ENCODE measurements at places on chromosomes 13 and 19.

- DNase-seq, result no peak
These were observed 11.4 kb downstream of the SBK2 start for GRCh38 chr19:55525289-55526101.

- no peak for DNase-seq
These were observed 7.6 kb downstream of the MBD3L2B start for GRCh38 chr19:7013678-7014077.

GRCh38 chr19:10643968-10644259 is 10.2 kb upstream of the ILF3 start:
- no peak for DNase-seq

- DNase-seq, result no peak
These were observed 121.8 kb downstream of the TBC1D4 start for GRCh38 chr13:75360170-75360569.

DNA sequence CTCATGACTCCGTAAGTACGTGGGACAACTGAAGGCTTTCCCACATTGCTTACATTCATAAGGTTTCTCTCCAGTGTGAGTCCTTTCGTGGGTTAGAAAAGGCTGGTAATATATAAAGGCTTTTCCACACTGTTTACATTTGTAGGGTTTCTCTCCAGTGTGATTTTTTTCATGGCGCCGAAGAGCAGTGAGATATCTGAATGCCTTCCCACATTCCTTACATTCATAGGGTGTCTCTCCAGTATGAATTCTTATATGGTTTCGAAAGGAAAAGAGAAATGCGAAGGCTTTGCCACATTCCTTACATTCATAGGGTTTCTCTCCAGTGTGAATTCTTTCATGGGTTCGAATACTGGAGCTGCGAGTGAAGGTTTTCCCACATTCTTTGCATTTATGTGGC is 29.5 kb downstream of the ZNF490 start:
- no peak for DNase-seq

- no peak for DNase-seq
These were observed 6.0 kb upstream of the NKPD1 start for GRCh38 chr19:45166723-45167252.

- no peak for DNase-seq
These were observed at the start of gene ZGLP1 for GRCh38 chr19:10309423-10309822. TSS of gene ZGLP1 (minus strand) at chr19:10309815.

DNA sequence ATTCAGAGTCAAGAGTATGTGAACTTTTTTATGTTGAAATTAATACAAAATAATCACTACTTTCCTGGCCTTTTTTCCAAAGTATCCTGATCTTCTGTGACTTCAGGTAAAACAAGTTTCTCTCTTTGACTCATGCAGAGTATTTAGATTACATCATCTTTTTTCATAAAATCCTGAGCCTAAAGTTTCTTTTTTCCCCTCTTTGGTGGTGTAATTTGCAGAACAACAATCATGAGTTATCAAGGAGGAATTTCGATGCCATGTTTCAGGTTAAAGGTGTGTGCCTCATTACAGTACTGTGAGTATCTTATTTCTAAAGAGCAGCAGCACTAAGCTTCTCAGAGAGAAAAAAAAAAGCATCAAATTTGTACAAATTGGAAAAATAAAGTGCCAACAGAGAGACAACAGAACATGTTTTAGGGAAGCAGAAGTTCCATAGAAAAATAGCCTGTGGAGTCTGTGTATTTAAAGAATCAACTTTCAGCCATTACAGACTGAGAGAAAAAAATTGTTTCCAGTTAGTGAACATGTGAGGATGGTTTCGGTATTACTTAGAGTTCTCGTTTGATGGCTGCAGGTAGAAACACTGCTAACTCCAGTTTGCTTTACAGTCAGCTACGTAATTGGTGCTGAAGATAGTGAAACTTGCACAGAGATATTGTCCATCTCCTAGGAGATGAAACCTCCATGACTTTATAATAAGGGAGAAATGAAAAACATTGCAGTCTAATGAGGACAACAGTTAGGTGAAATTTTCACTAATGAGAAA is 78.1 kb upstream of the PCDH9 start:
- no peak for DNase-seq

GRCh38 chr13:99812625-99813024 is 158.9 kb downstream of the ZIC5 start:
- DNase-seq, result no peak

DNA sequence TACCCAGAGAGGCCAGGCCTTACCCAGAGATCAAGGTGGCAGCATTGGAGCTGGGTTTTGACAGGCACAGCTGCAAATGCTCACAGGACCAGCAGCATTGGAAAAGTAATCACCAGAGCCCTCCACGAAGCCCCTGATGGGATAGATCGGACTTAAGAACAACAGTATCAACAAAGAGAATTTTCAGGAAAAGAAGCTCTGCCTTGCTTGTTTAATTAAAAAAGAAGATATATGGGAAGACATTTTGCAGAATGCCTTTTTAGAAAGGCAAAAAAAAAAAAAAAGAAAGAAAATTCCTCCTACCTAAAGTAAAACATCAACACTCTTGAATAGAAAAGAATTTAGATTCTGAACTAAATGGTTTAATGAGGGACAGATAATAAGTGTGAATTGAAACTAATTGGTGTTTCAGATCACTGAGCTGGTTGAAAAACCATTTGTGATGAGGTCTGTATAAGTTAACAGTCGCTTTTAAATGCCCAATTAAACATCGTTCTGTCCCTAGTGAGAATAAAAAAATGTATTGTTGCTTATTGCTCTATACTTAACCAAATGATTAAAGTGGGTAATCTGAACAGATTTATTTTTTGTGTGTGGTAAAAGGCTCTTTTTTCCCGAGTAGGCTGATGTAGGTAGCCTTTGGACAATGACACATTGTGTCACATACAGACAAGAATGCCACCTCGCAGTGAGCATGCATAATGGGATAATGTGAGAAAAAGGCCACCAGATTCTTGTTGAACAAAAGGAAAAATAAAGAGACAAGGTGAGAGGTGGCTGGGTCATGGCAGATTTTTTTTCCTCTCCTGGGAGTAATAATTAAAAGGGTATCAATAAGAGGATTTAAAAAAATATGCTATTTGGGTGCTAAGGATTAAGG is 93.0 kb upstream of the ARGLU1 start:
- DNase-seq, result no peak

DNA sequence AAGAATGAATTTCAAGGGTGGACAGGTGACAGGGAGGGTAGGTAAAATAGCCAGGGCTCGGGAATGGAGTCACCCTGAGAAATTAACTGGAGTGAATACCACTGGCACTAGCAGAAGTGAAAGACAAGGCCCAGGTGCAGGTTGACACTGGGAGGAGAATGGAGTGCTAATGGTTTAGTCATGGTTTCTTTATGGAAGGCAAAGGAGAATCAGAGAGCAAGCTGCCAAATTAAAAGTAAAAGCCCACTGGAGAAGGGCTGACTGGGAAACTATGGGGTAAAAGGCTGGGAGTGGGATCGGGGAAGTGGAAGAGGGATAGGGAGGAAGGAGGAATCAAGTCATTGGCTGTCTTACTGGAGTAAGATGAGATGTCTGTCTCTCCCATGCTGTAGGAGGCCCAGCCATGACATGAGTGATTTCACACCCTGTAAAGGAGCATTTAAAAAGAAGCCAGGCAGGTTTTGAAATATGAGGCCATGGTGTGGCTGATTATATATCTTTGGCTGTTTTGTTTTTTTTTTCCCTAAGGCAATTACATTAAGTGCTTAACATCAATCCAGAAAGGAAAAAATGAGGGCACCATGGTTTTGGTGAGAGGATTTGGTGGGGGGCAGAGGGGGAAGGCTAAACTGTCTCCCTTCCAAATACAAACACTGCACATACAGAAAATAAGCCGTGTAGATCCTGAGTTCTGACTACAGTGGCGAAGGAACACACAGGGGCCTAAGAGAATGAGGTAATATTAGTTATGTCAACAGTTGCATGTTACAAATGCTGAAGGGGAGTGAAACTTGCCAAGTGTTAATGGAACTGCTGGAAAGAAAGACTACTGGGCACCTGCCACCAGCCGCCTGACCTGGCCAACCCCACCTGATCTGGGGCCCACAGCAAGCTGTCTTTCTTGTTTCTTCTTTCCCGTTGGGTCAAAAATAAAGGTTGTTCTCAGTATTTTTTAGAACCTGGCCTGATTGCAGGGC is 183.5 kb upstream of the TSC22D1 start:
- DNase-seq, result no peak

GRCh38 chr13:94416454-94417080 is 62.9 kb downstream of the DCT start:
- DNase-seq, result no peak

Data from stimulated activated CD8-positive, alpha-beta memory T cell treated with anti-CD3 and anti-CD28 coated beads, Interleukin-7, amount 100 ng/mL, for 1 hour (primary cell).